Temporal lobe (tissue), 4 donors: ENCODE measurements at places on chromosomes 5 and 9. TPM values are rescaled to one million over a fixed set of nuclear protein-coding genes. Genes with fewer than 3 reads are reported as not detected.

INSYN2B gene
- total RNA-seq = 0.74 TPM

MEF2C gene
- total RNA-seq = 951 TPM

CLINT1 gene
- 38.1 TPM for total RNA-seq

ALDH1A1 gene
- total RNA-seq = 0.98 TPM

SHROOM1 gene
- 2.2 TPM for total RNA-seq

SVEP1 gene
- 6.1 TPM for total RNA-seq

ROR2 gene
- total RNA-seq = 0.74 TPM

SLC34A1 gene
- total RNA-seq = not detected

OTP gene
- not detected for total RNA-seq

NMUR2 gene
- not detected for total RNA-seq

SPINK13 gene
- total RNA-seq = not detected

SOHLH1 gene
- not detected for total RNA-seq

QRFP gene
- total RNA-seq = not detected

BOD1 gene
- total RNA-seq = 44.5 TPM

PAEP gene
- total RNA-seq = not detected

SLC6A18 gene
- not detected for total RNA-seq
